Immature natural killer cell (primary cell): ENCODE measurements at places on chromosomes 7 and 10.

DNA sequence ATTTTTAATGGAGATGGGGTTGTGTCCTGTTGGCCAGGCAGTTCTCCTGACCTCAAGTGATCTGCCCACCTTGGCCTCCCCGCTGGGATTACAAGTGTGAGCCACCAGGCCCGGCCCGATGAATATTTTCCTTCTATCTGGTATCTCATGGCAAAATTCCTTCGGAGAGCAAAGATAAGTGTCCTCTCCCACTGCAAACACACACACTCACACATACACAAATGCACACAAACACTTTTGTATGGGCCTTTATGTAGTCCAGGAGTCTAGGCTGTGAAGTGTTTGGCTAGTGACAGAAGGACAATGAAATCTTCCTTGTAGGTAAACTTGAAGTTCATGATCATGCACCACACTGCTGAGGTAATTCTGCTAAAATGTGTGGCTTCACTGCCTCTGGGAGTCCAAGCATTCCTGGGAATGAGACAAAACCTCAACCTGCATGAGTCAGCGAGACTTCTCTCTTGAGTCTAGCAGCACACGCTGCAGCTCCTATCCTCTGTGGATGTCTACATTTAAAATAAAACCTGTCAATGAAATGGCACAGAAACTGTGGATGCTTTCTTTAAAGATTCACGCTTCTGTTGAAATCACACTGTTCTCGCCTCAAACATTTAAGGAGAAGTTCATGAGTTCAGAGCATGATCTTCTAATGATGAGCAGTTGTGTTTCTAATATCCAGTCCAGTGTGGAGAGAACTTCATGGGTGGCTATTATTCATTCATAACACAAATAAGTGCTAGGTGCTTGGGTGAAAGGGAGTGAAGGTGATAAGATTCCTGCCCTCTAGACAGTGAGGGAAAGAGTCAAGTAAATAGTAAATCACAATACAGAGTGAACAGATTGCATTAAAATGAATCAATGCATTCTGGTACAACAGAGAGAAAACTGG is 96.5 kb downstream of the NRP1 start:
- no peak for DNase-seq

- DNase-seq = no peak
Measured at GRCh38 chr7:51067757-51068156, 248.9 kb downstream of the COBL start.

GRCh38 chr10:66586073-66586472 is 339.8 kb upstream of the LRRTM3 start:
- no peak for DNase-seq

GRCh38 chr7:121873289-121874194 is 581 bp downstream of the PTPRZ1 start:
- no peak for DNase-seq

GRCh38 chr10:49174261-49174925 is 13.8 kb downstream of the TMEM273 start:
- no peak for DNase-seq

DNA sequence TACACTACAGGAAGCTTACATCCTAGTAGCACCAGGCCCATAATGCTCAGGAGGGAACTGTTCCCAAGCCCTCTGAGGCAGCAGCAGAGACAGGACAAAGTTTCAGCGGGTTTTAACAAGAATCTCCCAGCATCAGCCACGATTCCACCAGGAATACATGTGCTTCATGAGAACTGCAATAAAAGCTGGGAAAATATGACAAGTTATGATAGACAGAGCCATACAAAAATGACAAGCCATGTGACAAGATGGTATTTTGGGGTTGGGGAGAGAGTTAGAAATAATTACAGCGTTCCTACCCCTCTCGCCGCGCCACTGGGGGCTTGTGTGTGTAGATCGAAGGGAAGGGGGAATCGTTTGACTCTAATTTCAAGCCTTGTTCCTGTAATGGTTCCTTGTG is 112.7 kb upstream of the CTBP2 start:
- DNase-seq = no peak
